Left lobe of liver (tissue), 2 donors: ENCODE measurements at places on chromosomes 13 and 19. TPM values are rescaled to one million over a fixed set of nuclear protein-coding genes. Genes with fewer than 3 reads are reported as not detected.
A peak's percentile ranks its signal among the peaks of the same experiment; 100 is the strongest.

The CBY2 gene
- not detected for total RNA-seq

The NCCRP1 gene
- total RNA-seq: 0.08 TPM

The PRX gene
- 0.70 TPM for total RNA-seq

The MYH14 gene
- 70.5 TPM for total RNA-seq

The DCT gene
- total RNA-seq: 0.30 TPM

The RXFP2 gene
- total RNA-seq: not detected

The CCDC70 gene
- total RNA-seq: not detected

The CPB2 gene
- total RNA-seq: 607 TPM

The ZNF493 gene
- total RNA-seq: 5.9 TPM

DNA sequence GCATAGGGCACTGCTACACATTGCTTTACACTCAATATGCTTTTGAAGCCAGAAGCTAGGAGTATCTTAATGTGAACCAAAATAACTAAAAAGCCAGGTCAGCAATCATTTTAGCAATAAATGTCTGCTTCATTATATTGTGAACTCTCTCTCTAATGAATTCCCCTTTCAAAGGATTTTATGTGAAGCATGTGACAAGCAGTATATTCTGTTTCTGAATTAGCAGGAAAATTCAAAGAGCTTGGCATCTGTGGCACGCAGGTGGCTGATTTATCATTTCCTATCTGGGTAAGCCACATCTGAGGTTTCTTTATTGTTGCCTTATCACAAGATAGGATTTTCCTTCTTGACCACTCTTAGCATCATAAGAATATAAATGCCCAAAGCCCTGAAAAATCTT is 56.8 kb upstream of the KLF12 start:
- DNase-seq: no peak

DNA sequence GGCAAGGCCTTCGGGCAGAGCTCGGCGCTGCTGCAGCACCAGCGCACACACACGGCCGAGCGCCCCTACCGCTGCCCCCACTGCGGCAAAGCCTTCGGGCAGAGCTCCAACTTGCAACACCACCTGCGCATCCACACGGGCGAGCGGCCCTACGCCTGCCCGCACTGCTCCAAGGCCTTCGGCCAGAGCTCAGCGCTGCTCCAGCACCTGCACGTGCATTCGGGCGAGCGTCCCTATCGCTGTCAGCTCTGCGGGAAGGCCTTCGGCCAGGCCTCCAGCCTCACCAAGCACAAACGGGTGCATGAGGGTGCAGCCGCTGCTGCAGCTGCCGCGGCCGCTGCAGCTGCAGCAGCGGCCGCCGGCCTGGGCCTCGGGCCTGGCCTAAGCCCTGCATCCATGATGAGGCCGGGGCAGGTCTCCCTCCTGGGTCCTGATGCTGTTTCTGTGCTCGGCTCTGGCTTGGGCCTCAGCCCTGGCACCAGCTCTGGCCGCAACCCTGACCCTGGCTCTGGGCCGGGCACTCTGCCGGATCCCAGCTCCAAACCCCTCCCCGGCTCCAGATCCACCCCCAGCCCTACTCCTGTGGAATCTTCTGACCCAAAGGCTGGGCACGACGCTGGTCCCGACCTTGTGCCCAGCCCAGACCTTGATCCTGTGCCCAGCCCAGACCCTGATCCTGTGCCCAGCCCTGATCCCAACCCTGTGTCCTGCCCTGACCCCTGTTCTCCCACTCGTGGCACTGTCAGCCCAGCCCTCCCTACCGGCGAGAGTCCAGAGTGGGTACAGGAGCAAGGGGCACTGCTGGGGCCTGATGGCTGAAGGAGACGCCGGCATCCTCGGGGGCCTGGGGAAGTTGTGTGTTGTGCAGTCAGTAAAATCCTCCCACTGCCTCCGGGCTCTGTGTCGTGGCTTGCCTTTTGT is 2.0 kb upstream of the MCOLN1 start:
- peak; percentile 92 for DNase-seq

GRCh38 chr13:84272877-84273562 is 390.7 kb upstream of the SLITRK1 start:
- no peak for DNase-seq

- DNase-seq: peak; percentile 62
Measured at GRCh38 chr19:13978351-13979243, 26.3 kb downstream of the DCAF15 start.

- DNase-seq: no peak
Measured at GRCh38 chr19:49847731-49848696, 2.9 kb upstream of the PTOV1 start.

GRCh38 chr19:28596561-28597071 is 616.3 kb downstream of the UQCRFS1 start:
- DNase-seq: no peak

DNA sequence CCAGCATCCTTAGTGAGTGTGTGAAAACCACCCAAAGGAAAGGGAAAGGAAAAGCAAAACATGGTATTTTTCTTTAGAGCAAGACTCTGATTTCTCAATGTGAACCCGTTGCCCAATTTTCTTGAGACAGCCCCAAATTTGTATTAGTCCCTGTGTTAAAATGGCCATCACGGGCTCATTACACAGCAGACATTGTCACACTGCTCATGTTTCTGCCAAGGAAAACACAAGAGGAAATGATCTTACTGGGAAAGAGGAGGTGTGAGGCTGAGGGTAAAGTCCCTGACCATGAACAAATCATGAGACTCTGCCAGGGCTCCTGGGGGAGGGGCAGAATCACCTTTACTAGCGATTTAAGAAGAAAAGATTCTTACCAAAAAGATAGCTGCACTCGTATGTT is 54.4 kb downstream of the FAM124A start:
- DNase-seq: peak; percentile 33

DNA sequence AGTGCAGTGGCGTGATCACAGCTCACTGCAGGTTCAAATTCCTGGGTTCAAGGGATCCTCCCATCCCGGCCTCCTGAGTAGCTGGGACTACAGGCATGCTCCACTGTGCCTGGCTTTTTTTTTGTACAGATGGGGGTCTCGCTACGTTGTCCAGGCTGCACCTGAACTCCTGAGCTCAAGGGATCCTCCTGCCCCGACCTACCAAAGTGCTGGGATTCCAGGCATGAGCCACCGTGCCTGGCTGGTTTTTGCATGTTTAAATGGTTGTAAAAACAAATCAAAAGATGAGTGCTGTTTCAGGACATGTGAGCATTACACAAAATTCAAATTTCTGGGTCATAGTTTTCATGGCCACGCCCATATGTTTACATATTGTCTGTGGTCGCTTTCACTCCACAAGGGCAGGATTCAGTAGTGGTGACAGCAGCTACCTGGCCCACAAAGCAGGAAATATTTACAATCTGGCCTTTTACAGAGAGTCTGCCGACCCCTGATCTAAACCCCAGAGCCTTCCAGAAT is 5.3 kb downstream of the MATK start:
- DNase-seq: no peak

DNA sequence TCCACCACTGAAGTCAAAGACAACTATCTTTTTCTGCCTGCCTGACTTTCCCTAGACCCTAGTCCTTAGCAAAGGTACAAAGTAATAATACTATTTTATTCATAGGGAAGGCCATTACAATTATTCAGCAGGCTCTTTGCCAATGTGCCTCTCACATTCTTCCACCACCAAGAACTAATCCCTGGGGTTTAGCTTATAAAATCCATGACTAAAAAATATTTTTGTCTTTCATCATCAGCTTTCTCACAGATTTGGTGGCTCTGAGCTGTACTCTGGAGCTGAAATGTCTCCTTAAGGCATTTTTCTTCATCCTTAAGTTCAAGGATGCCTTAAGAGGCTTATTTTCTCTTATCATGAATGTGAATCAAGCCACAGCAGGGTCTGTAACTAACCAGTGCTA is 96.1 kb downstream of the OXGR1 start:
- no peak for DNase-seq

- no peak for DNase-seq
Measured at GRCh38 chr19:38616265-38616664, 1.5 kb downstream of the MAP4K1 start.

GRCh38 chr19:46716672-46717033 is 261 bp downstream of the PRKD2 start:
- no peak for DNase-seq

DNA sequence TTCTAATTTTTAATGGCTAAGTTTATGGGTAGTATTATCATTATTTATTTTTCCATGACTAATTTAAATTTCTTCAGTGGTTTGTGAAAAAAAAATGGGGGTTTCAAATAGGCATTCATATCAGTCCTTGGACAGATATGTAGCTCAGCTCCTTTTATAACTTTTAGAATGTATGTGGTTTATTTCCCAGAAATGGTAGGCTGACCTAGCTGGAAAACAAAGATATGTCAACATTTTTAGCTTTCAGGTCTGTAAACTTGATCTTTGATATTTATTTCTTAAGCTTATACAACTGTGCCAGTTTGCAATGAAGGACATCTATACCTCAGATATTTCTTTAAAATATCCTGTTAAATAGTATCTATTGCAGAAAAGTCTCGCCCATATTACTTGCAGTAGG is 1815.5 kb downstream of the SLITRK5 start:
- DNase-seq: no peak

DNA sequence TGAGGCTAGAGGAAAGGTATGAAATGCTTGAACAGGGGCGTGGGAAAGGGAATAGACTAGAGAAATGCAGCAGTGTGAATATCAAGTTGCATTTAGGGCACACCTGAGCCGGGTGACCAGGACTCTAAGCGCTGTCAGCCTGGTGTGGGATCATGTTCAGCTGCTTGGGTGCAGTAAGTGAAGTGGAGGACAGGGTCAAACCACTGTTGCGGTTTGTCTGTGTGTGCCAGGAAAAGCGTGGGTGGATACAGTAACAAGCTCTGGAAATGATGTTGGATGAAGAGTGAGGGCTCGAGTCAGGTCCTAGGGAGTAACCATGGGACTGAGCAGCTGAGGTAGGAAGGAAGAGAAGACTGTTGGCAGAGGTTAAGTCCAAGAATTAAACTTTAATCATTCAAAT is 15.8 kb downstream of the DGKH start:
- no peak for DNase-seq

- DNase-seq: peak; percentile 57
Measured at GRCh38 chr19:42286349-42287016, 15.4 kb upstream of the PRR19 start.

DNA sequence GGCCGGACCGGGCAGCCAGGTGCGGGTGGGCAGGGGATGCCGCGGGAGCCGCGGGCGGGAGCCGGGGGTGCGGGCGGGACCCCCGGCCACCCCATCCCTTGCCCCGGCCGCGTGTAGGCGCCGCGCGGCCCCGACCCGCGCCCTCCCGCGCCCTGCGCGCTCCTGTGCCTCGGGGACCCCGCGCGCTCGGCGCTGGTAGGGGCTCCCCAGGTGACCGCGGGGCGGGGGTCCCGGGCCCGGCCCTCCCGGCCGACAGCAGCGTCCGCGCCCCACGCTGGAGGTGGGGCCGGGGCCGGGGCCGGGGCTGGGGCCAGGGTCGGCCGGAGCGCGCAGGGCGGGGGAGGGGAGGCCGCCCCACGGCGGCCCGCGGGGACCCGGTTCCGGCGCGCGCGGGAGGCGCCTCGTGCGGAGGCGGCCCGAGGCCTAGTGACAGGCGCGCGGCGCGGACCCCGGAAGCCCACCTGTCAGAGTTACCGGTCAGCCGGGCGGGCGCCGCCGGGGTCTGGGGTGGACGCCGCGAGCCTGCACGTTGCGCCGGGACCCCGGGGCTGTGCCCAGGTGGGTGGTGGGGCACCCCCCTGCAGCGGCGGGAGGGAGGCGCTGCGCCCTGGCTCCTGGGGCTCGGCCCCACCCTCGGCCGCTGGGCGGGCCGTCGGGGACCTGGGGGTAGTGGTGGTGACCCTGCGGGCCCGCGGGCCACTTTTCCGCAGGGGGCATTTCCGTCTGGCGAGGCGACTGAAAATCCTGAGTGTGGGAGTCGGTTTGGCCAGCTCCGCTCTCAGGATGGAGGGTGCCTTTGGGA is 518 bp downstream of the TFDP1 start:
- peak; percentile 55 for DNase-seq

GRCh38 chr13:80436571-80437169 is 95.7 kb upstream of the SPRY2 start:
- DNase-seq: no peak

DNA sequence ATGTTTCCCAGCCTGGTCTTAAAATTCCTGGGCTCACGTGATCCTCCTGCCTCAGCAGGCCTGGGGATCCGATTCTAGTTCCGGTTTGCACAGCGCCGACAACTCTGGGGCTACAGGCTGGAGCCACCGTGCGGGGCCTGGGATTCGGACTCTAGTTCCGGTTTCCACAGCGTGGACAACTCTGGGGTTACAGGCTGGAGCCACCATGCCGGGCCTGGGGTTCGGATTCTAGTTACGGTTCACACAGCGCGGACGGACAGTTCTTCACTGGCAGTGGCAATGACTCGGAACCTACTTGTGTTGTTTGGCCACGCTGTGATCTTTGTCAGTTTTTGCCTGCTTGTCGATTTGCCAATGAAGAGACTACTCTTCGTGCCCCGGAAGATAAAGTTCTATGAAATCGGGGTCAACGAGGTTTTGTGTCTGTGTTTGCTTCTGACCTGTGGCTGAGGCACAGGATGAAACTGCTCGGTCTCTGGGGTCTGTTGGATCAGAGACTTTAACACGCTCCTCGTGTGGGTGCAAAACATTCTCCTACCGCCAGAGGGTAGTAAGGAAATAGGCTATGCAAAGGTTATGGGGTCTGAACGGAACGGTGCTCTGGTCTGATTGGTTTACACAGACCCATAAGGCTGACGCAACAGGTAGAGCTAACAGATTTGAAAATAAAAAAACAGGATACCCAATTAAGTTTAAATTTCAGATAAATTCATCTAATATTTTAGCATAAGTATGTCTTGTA is 12.1 kb upstream of the ZSCAN1 start:
- no peak for DNase-seq

DNA sequence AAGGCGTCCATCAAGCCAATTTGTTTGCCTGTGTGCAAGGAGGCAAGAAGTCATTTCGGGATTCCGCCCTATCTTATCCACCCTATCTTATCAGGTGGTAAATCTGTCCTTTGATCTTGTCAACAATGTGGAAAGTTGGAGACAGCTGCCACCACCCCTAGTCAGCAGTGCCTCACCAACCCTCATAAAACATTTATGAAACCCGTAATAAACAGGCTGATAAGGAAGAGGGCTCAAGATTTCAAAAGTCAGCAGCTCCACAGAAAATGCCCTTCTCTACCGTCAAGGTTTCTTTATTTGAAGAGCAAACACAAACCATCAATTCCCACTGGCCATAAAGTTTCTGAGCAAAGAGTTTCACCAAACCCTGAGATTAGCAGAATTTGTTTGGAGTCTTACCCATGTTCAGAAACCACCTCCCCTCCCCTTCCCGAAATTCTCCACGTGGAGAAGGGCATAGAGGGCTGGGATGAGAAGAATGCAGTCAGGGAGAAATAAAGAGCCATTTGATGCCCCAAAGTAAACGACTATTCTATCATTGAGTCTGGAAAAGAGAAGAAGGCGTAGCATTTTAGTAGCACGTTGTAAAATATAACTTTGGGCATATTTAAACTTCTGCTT is 196.0 kb upstream of the GPR12 start:
- no peak for DNase-seq

- DNase-seq: no peak
Measured at GRCh38 chr19:11041966-11042627, 47.2 kb upstream of the LDLR start.
